ENCODE measurements at places on chromosomes 5 and 9.

DNA sequence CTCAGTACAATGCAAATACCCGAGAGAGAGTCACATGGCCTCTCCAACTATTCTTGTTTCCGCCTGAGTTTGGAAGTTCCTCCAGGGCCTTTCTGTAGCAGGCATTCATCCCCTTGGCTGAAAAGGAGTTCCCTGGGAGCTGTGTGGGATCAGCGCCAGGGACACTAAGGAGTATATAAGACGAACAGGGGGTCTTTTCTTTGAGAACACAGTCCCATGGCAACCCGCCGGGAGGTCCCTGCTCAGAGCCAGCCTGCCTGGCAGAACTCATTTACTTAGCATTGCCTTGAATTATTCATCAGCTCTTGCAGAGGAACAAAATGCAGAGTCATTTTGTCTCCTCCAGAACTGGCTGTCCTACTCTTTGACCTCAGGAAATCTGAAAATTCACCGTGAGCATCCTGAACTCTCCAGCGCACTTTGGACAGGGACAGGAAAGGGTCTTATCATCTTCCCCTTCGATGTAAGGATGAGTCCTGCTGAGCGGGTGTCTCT is 120.4 kb upstream of the OSMR start:
- DNase-seq = no peak

GRCh38 chr5:159094745-159095144 is 5.0 kb downstream of the EBF1 start:
- peak; percentile 63 for DNase-seq

- no peak for DNase-seq
These were observed 1166.2 kb downstream of the MAT2B start for GRCh38 chr5:164671640-164672039.

DNA sequence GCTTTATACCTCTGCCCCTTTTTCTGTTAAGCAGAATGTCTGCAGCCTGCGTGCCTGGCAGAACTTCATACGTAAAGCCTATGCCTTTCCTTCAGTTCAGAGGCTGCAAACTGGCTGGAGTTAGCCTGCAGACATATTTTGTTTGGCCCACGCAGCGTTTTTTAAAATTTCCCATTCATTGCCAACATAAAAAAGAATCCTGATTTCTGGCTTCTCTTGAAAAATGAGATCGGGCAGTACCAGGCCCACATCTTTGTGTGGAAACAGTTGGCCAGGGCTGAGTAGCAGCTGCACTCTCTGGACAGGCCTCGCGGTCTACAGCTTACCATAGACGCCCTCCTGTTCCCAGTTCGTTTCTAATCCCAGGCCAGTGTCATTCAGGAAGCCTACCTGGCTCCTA is 104.4 kb downstream of the SMARCA2 start:
- DNase-seq = no peak

DNA sequence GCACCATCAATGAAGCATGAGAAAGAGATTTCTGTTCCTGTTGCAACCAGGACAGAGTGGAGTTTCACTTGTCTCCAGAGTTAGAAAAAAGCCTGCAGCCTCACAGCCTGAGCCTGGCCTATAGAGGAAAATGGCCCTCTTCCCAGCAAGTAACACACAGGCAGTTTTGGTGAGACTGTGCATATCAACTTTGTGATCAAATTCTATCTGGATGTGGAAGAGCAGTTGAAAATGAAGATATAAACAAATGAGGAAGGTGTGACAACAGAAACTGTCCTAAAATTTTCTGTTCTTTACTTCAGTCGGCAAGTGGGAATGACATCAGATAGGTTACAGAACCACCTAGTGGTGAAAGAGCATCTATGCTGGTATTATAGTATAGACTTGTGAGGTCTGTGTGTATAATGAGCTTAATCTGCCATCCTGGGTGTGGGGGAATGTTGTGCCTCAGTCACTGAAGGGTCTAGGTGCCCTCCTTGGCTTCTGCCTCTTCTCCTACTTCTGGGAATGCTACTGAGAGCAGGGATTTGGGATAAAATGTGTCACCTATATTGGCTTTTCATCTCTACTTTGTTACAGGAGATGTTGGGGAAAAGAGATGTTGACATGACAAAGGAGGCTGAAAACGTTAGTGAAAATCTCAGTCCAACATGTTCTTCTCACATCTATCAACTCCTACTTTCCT is 28.2 kb downstream of the YIPF5 start:
- peak; percentile 32 for DNase-seq

Data from ACHN (cell line).